Pancreas (tissue), 10 donors: ENCODE measurements at places on chromosomes 12 and 14. TPM values are rescaled to one million over a fixed set of nuclear protein-coding genes. Genes with fewer than 3 reads are reported as not detected.

The APOF gene
- not detected for total RNA-seq

The PRKCH gene
- 8.5 TPM for total RNA-seq

The MMAB gene
- 16.5 TPM for total RNA-seq

The SMCO2 gene
- total RNA-seq: 0.50 TPM

The MAP4K5 gene
- 28.6 TPM for total RNA-seq

The TPH2 gene
- total RNA-seq: not detected

The KRT3 gene
- not detected for total RNA-seq

The SIX1 gene
- 0.06 TPM for total RNA-seq

The TRPV4 gene
- 1.9 TPM for total RNA-seq

The ZNF385A gene
- 1.2 TPM for total RNA-seq

The TPPP2 gene
- not detected for total RNA-seq

The FLVCR2 gene
- 1.3 TPM for total RNA-seq

The BMAL2 gene
- total RNA-seq: 9.5 TPM

The LGMN gene
- 20.7 TPM for total RNA-seq

The SLC6A12 gene
- 0.37 TPM for total RNA-seq

The PMEL gene
- 1.2 TPM for total RNA-seq

The KRT85 gene
- not detected for total RNA-seq

The KLRC1 gene
- total RNA-seq: 0.16 TPM

The RPGRIP1 gene
- total RNA-seq: 0.16 TPM

The PRDM4 gene
- 10.7 TPM for total RNA-seq

The DPY19L2 gene
- total RNA-seq: 1.8 TPM

The ABCD2 gene
- 0.38 TPM for total RNA-seq

The SCFD1 gene
- 53.2 TPM for total RNA-seq

The RNASE3 gene
- not detected for total RNA-seq

The NINJ2 gene
- 0.38 TPM for total RNA-seq

The TEX52 gene
- not detected for total RNA-seq

The CYP27B1 gene
- total RNA-seq: 5.7 TPM

The OR4K15 gene
- not detected for total RNA-seq

The SYT1 gene
- total RNA-seq: 0.16 TPM

The CLEC2B gene
- total RNA-seq: 1.1 TPM

The METTL3 gene
- total RNA-seq: 20.8 TPM

The HEBP1 gene
- 51.0 TPM for total RNA-seq

The DDX11 gene
- 20.5 TPM for total RNA-seq

The C12orf60 gene
- 0.56 TPM for total RNA-seq

The AP5M1 gene
- 9.0 TPM for total RNA-seq

The NGB gene
- 0.37 TPM for total RNA-seq

The ARID4A gene
- total RNA-seq: 13.8 TPM

The TAS2R31 gene
- 2.3 TPM for total RNA-seq

The ZFC3H1 gene
- 32.6 TPM for total RNA-seq

The MBD6 gene
- 37.4 TPM for total RNA-seq

The ANKRD33 gene
- not detected for total RNA-seq

The AMIGO2 gene
- 1.6 TPM for total RNA-seq

The INHBC gene
- total RNA-seq: not detected
